Muscle of back (tissue), 13 donors: ENCODE measurements at places on chromosomes 7 and 10. TPM values are rescaled to one million over a fixed set of nuclear protein-coding genes. Genes with fewer than 3 reads are reported as not detected.

DNA sequence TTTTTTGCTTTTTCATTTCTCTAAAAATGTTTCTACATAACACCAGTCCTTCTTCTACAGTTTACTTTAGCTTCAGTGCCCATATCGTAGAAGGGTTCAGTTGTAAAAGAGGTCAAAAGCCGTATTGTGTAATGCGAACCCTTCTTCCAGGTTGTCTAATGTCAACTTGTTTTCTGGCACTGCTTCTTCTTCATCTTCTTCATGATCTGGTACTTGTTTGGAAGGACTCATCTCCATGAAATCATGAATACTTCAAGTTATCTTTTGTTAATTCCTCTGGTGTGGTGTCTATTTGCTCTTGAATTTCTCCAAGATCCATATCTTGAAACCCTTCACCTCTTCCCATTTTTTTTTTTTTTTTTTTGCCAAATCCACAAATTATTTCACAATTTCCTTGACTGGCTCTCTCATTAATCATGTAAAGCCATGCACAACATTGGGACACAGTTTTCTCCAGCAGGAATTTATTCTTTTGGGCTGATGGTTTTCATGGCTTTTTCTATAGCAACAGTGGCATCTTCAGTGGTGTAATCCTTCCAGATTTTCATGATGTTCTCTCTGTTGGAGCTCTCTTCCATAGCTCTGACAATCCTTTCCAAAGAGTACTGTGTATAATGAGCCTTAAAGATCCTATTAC lies 85.1 kb downstream of the CPED1 start:
- DNase-seq: no peak

- DNase-seq: no peak
Observed at GRCh38 chr7:13442226-13442625, 547.2 kb downstream of the ETV1 start.

DNA sequence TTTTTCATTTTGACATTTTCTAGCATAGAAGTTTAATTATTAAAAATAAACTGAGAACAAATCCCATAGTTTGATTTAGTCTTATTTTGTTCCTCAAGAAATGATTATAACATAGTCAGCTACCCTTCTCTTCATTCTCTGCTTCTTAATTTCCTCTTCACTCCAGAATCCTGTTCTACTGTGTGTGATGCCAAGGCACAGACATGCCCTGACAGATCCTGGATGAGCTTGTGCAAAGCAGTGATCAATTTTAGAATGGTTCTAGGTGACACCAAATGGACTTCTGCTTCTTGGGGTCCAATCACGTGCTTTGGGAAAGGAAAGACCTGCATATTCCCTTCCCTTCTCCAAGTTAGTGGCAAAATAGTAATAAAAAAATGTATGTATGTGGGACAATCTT lies 665.6 kb downstream of the MAGI2 start:
- no peak for DNase-seq

DNA sequence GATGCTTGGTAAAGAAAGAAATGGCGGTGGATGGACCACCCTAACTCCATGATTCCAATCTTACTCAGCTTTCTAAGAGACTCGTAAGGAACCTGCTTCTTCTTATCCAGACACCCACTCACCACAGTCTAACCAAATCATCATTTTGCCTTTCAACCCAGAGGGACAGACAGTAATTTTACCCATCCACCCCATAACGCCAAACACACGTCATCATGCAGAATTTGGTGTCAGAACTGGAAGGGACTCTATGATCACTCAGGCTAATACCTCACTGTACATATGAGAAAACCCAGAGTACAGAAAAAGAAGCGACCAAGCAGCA lies 388 bp downstream of the ECD start:
- DNase-seq: no peak

GRCh38 chr7:88756802-88757201 lies 2.7 kb upstream of the ZNF804B start:
- no peak for DNase-seq

GRCh38 chr10:34046506-34047034 lies 712.1 kb upstream of the NRP1 start:
- DNase-seq: no peak

DNA sequence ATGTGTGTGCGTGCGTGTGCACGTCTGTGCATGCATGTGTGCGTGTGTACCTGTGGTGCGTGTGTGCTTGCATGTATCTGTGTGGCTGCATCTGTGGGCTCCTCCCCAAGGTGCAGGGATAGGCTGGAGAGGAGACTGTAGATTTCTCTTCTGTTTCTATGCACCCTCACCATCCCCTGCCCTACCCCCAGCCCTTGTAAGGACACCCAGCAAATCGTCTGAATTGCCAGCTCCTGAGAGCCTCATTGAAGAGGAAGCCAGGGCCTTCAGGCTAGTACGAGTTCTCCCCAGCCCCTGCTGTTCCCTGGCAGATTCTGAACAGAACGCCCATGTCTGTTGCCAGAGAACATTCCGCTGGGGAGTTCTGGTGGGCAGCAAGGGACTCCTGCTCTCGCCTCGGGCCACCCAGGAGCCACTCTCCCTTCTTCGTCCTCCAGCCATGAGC lies 17.0 kb upstream of the TRIM8 start:
- no peak for DNase-seq

DNA sequence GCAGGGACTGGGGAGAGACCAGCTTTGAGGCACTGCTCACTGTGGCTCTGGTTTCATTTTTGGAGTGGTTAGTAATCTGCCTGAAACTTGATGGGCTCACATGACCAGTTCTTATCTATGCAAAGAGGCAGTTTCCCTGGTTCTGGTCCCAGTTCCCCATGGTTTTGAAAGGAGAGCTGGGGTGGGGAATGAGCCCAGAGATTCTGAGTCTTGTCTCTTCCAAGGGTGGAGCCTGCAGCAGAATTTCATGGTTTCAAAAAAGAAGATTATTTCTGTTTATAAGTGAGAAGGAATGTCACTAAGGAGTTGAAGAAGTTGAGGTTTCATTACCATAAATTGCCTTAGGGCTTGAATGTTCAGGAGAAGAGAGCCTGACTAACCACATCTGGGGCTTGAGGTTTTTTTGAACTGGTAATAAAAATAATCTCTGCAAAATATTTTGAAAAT lies 190.2 kb upstream of the HABP2 start:
- no peak for DNase-seq

GRCh38 chr10:89535171-89536012 lies at the start of gene SLC16A12:
SLC16A12 (minus strand) TSS chr10:89535594; CDS start chr10:89462578, 73,016 bp downstream.
- DNase-seq: peak; percentile 78

- DNase-seq: no peak
Observed at GRCh38 chr7:75559355-75559975, 67.3 kb downstream of the SPDYE5 start.

- no peak for DNase-seq
Observed at GRCh38 chr10:79193694-79194382, 125.1 kb downstream of the ZMIZ1 start.

GRCh38 chr7:34430456-34430855 lies 227.6 kb upstream of the NPSR1 start:
- DNase-seq: peak; percentile 21

Gene STEAP4
- polyA plus RNA-seq: 5.8 TPM

Gene OR2A42
- polyA plus RNA-seq: 0.81 TPM

Gene PLXNA4
- polyA plus RNA-seq: 6.0 TPM

Gene VSIR
- 35.8 TPM for polyA plus RNA-seq
